ENCODE measurements at places on chromosomes 1 and 21.
A peak's percentile ranks its signal among the peaks of the same experiment; 100 is the strongest.

- DNase-seq = no peak
These were observed 59.3 kb downstream of the VWA5B1 start for GRCh38 chr1:20349971-20350370.

DNA sequence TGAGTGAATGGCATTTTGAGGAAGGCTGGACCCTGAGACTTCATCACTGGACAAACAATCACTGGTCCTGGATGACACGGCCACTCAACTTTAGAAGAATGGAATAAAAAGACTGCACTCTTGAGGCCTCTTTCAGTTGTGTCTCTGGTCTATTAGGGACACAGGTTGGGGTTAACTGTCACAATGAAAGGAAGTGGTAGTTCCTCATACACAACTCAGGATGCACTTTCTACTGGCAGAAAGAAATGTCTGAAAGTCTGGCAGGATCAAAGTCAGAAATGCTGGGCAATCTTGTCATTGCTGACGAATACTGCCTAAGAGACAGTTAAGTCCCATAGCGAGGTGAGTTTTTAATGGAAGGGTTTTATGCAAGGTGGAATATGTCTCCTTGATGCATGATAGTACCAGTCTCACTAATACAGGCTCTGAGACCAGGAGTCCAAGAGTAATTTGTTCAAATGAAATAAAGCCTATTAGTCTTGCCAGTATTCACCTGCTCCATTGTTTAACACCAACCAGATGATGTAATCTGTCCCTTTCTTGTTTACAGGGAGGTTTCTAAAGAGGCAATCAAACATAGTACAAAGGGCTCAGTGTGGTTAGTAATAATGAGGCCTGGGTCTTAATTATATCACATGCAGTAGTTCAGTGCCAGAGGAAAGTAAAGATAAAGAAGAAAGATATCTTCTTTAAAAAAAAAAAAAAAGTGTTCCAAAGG, 11.2 kb upstream of the RRP15 start:
- DNase-seq = no peak

GRCh38 chr1:115428676-115429075, 90.6 kb upstream of the NGF start:
- no peak for DNase-seq

- no peak for DNase-seq
These were observed 33.6 kb upstream of the GPR52 start for GRCh38 chr1:174414203-174414602.

DNA sequence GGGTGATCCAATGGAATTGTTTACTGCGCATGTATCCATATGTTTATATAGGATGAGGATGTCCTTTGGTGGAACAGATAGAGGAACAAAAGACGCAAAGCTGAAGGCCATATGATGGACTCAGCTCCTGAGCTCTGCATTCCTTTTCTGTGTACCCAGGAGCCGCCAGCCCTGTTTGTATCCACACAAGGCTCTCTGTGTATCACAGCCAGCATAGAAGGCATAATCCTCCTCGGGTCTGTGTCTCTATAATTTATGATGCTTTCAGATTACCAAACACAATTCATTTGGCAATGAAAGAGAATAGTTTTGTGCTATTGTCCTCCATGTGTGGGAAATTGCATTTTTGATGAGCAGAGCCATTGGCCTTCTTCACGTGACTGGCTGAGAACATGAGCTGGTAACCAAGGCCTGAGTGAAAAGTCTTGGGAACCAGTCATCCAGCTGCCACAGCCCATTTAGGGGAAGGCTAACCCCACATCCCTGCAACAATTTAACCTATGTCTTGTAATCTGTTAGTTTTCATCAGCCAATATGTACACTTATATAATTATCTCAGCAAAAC, 119.2 kb downstream of the PBX1 start:
- no peak for DNase-seq

GRCh38 chr1:98145655-98146054, 224.8 kb upstream of the DPYD start:
- no peak for DNase-seq

- no peak for DNase-seq
These were observed 102.7 kb upstream of the CD55 start for GRCh38 chr1:207218512-207219362.

- peak; percentile 47 for DNase-seq
These were observed 76.7 kb upstream of the SCCPDH start for GRCh38 chr1:246647513-246647912.

DNA sequence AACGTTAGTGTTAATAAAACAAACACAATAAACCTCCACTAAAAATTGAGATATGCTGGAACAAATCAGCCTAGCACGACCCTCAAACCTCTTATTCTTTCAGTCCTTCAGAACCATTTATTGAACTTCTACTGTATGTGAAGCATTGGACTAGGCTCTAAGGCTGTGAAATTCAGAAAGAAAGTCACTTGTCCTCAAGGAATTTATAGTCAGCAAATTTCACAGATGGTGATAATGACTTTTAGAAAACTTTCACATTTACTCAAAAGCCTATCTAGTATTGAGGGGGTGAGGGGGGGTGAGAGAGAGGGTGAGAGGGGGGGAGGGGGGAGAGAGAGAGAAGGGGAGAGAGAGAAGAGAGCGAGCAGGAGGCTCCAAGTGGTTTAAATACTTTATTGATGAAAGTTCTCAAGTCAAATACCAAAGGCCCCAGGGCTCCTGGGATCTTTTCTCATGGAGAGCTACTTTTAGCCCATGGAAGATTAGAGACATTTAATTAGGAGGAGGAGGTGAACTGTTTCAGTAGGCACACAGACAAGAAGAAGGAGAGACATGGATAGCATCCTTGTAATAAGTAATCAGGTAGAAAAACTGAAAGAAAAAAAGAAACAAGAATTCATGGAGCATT, 66.3 kb upstream of the SSX2IP start:
- DNase-seq = no peak

DNA sequence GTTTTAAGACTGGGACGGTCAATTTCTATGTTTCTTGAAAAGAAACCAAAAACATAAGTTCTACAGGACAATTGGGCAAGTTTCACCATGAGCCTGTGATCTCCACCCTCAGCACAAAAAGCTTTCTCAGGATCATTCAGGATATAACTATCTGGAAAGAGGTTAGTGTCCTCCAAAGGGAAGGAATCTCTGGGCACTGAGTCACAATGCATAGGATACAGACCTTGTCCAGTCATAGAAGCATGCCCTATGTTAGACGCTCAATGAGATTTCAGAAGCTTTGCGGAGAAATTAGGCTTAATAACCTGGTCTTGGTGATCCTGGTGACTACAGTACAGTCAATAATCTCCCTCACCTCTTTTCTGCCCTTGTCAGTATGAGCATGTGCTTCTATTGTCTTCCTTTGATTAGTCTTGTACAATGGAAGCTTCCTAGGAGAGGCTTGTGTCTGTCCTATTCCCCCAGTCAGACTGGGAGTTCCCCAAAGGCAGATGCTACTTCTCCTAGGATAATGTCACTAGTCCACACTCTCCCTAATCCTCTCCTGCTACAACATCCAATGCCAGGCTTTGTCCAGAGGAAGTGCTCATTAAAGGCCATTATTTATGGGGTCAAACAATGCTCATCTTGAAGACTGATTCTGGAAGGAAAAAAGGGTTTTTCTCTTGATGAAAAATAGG, 97.4 kb downstream of the KCNH1 start:
- no peak for DNase-seq
